ENCODE measurements at places on chromosomes 11 and 22.

GRCh38 chr11:31325160-31325559 is 44.4 kb downstream of the DCDC1 start:
- no peak for DNase-seq

DNA sequence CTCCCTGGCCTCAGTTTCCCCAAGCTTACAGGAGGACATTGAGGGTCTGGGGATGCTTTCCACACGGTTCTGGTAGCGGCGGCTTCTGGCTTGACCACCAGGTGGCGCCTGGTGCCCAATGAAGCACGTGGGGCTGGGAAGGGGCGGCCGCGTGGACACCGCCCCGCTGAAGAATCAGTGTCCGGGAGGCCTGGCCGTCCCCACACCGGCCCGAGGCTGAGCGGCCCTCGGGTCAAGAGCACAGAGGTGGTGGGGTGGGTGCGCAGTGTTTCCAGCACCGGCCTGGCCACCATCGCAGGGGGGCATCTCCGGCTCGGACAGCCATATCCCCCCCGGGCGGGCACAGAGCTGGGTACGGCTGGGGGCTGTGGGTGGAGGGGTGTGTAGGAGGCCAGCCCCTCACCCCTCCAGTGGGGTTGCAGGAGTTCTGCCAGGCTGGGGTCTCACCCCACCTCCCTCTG is 27.8 kb upstream of the PPARA start:
- DNase-seq, result peak; percentile 25

DNA sequence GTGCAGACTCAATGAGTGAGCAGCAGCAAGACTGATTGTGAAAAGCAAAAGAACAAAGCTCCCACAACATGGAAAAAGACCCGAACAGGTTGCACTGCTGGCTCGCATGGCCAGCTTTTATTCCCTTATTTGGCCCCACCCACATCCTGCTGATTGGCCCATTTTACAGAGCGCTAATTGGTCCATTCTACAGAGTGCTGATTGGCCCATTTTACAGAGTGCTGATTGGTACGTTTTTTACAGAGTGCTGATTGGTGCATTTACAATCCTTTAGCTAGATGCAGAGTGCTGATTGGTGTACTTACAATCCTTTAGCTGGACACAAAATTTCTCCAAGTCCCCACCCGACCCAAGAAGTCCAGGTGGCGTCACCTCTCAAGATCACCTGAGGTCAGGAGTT is 15.3 kb upstream of the SLC25A1 start:
- no peak for DNase-seq

- no peak for DNase-seq
Measured at GRCh38 chr11:56706486-56706885, 7.6 kb downstream of the OR9G1 start.

DNA sequence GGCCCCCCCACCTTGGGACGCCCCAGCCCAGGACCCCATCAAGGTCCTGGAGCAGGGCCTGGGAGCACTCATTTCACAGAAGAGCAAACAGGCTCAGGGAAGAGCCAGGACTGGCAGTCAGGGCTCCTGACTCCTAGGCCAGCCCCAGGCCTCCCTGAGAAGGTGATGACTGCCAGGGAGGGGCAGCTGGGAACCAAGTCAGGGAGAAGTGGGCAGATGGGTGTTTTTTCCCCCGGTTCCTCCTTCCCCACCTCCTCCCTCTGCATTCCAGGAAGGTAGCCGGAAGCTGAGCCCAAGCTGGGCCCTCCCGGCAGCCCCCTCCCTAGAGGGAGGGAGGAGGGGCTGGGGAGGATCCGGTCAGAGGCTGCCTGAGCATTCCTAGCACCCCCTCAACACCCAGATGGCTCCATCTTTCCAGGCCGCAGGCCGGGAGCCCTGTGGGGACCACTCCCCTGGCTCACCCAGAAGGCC is 19.6 kb downstream of the MYRF start:
- no peak for DNase-seq

DNA sequence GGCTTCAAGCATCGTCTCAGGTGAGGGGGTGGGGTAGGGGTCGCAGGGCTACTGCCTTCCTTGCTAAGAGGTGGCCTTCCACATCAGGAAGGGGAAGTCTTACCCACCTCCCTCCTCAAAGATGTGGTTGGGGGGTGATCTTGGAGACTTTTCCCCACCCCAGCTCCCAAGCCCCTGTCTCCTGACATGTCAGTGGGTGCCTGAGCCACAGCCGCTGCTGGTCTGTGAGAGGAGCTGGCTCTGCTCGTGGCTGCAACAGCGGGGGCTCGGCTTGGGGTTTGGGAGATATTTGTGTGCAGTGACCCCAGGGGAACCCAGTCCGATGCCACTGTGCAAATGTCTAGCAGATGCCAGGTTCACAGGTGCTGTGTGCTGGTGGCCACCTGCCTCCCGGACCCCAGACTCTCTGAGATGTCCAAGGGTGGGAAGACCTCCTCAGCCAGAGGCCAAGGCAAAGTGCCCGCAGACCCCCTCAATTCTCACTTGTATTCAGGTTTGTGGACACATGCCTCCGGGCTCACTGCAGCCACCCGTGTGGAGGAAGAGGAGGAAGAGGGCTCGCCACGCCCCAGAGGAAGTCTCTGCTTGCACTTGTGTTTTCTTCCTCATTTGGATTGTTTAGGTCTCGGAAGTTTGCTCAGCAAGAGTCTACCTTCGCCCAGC is 1.9 kb downstream of the KCNQ1 start:
- no peak for DNase-seq

DNA sequence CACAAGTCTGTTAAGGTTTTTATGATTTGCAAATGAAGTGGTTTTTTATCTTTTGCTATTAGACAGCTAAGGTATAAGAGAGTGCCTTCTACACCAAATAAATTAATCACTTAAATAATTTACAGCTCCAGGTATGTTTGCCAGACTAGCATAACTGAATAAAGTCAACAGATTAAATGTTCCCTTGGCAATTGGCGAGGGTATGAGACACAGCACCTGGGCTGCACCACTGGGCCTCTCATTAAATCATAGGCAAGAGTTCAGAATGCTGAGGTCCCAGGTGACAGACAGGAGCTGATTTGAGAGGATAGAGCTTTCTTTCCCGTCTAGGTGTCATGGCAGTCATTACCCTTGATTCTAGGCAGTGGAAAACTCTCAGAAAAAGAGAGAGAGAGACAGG is 62.6 kb upstream of the WT1 start:
- DNase-seq, result no peak

Data from T-helper 22 cell (primary cell).